SJSA1 (cell line): ENCODE measurements at places on chromosomes 16 and 17.

DNA sequence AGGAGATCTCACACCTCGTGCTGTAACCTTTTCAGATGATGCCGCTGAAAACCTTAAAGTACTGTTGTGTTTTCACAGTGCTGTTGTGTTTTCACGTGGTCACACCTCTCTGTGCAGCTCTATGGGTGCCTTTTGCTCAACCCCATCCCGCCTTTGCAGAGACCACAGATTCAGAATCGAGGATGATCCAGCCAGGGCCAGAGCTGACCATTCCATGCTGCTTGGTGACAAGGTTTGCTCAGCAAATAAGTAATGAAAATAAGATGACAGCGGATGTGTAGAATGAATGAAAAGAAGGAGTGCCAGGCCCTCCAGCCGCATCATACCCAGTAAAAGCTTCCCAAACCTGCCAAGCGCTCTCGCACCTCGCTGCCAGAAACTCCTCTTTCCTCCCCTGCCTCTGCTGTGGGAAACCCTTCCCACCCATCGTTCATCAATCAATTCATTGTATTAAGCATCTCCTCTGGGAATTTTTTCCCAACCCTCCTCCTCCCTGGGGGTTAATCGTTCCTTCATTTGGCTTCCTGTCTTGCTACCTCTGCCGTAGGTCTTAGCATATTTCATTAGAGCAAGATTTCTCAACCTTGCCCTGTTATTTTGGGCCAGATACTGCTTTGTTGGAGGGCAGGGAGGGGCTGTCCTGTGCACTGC is 93.4 kb upstream of the CRHR1 start:
- no peak for DNase-seq

GRCh38 chr17:62587554-62587953 is 39.9 kb upstream of the MRC2 start:
- DNase-seq, result no peak

DNA sequence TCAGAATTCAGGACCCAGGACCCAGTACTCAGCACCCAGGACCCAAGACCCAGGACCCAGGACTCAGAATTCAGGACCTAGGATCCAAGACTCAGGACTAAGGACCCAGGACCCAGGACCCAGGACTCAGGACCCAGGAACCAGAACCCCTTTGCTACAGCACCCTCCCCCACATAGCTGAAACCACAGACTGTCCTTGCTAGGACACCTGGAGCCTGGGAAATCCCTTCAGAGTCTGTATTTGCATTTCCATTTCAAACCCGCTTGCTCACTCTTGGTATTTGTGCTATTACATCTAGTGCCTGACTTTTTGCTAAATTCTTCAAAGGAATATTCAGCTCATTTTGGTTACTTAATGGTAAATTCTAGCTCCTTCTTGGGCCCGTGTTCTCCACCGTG is 275.8 kb upstream of the MAF start:
- no peak for DNase-seq

GRCh38 chr16:55055262-55055661 is 124.6 kb downstream of the IRX5 start:
- DNase-seq, result no peak

- no peak for DNase-seq
Observed at GRCh38 chr16:81265658-81266451, 27.4 kb downstream of the BCO1 start.
